ENCODE measurements at places on chromosomes 4 and X.

- no peak for DNase-seq
Measured at GRCh38 chr4:127832585-127832984, 48.1 kb upstream of the PLK4 start.

- DNase-seq: no peak
Measured at GRCh38 chrX:120753413-120754251, 122.0 kb downstream of the CT47B1 start.

DNA sequence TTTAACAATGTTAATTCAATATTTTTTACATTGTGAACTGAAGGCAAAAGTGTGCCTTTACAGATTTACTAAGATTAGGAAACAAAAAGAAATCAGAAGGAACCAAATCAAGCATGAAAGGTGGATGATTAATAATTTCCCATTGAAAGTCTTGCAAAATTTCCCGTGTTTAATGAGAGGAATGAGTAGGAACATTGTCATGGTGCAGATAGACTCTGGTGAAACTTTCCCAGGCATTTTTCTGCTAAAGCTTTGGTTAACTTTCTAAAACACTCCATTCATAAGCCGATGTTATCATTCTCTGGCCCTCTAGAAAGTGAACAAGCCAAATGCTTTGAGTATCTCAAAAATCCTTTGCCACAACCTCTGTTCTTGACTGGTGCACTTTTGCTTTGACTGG, 1522.8 kb upstream of the PABPC4L start:
- DNase-seq: no peak

DNA sequence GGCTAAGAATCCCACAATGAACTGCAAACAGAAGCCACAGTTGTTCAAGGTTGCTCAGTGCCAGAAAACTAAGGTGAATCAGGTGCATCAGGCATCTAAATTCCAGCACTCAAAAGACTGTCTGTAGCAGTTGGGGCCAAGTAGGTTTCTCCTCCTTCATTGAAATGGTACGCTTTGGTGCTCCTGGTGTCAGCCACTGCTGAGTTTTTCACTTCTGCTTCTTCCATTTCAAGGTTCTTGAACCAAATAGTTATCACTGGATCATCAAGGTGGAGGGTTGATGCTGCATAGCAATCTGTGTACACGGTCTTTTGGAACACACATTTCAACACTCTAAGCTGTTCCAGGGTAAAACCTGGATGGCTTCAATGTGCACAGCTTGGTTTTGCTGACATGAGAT, 74.4 kb downstream of the TMA16 start:
- DNase-seq: no peak

DNA sequence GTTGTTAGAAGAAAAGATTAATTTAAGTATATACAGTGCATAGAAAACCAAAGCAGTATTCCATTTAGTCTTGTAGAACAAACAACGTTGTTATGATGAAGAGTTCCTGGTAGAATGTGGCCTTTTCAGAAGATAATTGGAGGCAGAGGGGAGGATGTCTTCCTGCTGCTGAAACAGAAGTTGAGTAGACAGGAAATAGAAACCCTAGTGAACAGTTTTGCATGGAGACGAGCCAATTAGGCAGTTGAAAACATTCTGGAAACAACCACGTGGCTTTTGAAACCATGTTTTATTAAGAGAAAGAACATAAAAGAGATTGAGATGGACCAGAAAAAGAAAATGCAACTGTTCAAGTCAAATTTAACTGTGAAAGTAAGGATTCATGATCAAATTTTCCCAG, 325.2 kb downstream of the CAMK2D start:
- peak; percentile 87 for DNase-seq

DNA sequence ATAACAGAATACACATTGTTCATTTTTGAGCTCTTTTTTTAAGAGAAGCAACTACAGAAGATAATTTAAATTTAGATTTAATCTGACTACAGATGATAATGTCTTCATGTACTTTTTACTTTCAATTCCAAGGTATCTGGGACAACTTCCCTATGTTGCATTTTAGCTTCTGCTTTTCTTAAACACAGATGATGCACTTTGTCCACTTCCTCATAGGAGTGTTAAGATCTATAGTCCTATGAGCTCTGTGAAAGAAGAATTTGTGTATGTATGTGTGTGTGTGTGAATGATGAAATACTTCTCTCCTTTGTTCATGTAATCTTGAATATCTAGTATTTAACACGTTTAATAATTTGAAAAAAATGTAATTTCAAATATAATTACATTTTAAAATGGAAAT, 5.3 kb upstream of the FHIP1A start:
- no peak for DNase-seq

DNA sequence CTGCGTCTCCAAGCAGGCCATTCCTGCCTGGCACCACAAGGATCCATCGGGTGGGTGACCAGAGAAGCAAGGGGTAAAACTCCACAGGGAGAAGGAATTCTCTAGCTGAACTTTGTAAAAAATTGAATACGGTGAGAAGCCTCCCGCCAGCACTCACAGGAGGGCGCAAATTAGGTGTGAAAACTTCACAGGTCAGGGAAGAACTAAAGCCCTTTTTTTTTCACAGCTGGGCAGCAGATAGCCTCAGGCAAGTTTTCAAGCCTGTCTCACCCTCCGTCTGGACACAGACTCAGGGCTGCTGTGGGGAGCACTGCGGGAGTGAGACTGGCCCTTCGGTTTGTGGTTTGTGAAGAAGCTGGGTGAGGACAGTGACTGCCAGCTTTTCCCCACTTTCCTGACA, 224.1 kb upstream of the FGF16 start:
- DNase-seq: no peak

GRCh38 chr4:162921178-162921785, 245.4 kb downstream of the NAF1 start:
- DNase-seq: no peak

- no peak for DNase-seq
Measured at GRCh38 chr4:6119507-6120020, 80.8 kb downstream of the JAKMIP1 start.

DNA sequence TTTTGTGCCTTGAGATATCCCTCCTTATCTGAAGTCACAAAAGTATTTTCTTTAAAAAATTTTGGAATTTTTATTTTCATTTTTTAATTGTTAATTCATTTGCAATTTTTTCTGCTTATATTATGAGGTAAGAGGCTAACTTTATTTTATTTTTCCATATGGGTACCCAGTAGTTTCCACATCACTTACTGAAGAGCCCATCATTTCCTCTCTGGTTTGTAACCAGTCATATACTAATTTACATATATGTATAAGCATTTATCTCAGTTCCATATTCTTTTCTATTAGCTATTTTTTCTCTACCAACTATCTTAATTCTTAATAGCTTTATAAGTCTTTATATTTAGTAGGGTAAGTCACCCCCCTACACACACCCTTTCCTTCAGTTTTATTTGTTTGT, 27.0 kb downstream of the MGARP start:
- no peak for DNase-seq
